Breast epithelium (tissue), 4 donors: ENCODE measurements at places on chromosomes 1 and 21. TPM values are rescaled to one million over a fixed set of nuclear protein-coding genes. Genes with fewer than 3 reads are reported as not detected.

- DNase-seq: no peak
Observed at GRCh38 chr1:169869426-169869825, 24.3 kb downstream of the SCYL3 start.

Gene OR10J1
- total RNA-seq: not detected

Gene NUDT17
- 4.0 TPM for total RNA-seq

DNA sequence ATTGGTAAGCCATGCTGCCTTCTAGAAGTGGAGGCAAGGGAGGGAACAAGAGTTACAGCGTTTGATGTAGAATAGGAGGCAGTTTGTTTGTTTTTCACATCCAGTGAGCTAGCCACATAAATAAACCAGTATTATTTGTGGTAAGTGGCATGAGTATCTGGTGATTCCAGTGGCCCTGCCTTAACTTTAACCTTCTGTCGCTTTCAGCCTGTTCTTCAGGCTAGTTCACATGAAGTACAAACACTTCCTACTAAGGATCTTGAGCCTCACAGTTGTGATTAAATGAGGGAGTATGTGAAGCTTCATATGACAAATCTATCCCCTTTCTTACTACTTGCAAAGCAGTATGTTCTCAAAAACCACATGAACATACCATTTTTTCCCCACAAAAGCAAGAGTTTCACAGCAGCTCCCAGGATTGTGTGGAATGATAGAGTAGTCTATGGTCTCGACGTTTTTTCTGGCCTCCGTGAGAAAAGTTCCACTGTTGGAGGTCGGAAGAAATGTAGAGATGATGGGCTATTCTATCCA lies 59.5 kb downstream of the PHACTR4 start:
- no peak for DNase-seq

Gene SPATA21
- not detected for total RNA-seq

Gene RIPPLY3
- not detected for total RNA-seq

- no peak for DNase-seq
Observed at GRCh38 chr1:85571828-85572227, 8.7 kb upstream of the CCN1 start.

GRCh38 chr1:51203121-51203873 lies 32.8 kb upstream of the RNF11 start:
- DNase-seq: no peak

DNA sequence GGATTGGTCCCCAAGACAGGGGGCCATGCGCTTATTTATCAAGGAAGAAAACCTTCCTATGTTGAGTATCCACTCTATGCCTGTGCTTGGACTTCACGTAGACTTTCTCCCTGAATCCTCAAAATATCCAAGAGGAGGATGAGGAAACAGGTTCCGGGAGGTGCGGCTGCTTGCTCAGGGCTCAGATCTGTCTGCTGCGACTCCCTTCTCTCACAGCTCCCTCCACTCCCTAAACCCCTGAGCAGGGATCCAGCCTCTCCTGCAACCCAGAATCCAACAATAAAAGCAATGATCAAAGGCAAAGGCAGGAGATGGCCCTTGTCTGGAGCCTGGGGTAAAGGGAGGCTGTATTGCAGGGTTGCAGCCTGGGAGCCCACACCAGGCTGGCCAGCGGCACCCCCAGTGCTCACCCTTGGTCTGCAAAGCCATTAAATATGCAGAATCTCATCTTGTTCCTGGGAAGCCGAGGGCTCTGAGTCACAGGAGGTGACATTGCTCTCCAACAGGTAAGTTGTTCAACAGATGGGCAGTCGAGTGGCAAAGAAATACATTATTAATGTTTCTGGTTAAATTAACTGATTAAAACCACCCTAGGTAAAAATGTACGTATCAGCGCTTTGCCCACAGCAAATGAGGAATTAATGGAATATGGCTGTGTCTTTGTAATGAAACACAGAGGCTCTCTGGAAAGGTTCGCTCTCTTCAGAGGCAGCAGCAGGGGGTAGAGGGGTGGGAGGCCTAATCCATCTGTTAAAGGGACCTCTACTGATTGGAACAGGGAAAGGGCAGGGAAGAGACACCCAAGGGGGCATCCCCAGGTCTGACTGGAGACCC lies 111.5 kb downstream of the GRIK3 start:
- DNase-seq: no peak

Gene BLACAT1
- total RNA-seq: 1.5 TPM
